Activated T-cell treated with anti-CD3 and anti-CD28 coated beads, Interleukin-2, amount 50 U/mL, for 48 hours (primary cell): ENCODE measurements at places on chromosomes 6 and 20.

- DNase-seq: no peak
These were observed 9.7 kb downstream of the RNF114 start for GRCh38 chr20:49945701-49946477.

DNA sequence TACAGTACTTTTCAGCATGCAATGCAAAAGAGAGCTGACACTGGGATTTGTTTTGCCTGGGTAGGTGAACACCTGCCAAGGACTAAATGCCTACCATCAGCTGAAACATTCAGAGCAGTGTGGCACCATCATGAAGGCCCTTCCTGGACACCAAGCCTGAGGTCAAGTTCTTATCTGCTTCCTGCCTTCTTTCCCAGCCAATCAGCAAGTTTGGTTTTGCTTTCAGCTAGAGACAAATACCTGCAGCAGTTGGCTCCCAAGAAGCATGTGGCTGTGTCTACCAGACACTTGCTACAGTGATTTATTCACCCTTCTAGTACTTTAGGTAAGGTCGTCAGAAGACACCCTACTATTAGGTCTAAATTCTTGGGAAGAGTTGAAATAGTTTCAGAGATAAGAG, 112.8 kb downstream of the TBX18 start:
- no peak for DNase-seq

GRCh38 chr6:38776515-38776914, 61.4 kb downstream of the DNAH8 start:
- no peak for DNase-seq

- DNase-seq: peak; percentile 85
These were observed 12.5 kb downstream of the PRDM1 start for GRCh38 chr6:106098383-106099234.

DNA sequence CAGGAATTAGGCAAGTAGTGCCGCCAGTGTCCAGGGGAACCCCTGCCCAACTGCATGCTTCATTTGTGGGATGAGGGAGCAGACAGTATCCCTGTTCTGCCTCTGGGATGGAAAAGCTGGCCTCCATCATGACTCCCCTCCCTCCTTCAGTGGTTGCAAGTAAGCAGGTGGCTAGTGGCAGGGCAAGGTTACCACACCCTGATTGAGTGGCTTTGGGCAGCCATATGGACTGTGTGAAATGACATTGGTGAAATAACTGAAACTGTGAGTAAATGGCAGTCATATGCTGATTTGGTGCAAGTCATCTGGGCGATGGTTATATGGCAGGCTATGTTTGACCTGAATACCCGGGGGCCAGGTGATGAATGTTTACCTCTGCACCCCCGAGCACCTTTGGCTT, 33.0 kb downstream of the HDDC2 start:
- no peak for DNase-seq

DNA sequence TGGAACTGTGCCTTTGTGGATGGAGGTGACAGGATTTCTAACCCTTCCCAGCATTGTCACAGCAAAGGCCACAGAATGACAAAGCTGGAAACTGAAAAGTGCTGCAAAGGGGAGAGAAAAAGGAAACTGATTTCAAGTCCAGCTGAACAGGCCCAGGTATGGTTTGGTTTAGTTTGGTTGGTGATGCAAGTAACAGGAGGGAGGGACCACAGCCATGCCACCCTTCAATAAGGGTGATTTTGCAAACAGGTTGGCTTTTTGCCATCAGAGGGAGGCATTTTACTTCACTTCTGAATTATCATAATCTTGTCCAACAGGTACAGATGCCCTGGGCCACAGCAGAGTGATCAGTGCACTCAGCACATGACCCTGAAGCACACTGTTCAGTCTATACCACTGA, 6.6 kb downstream of the FITM2 start:
- DNase-seq: no peak

- peak; percentile 33 for DNase-seq
These were observed 639 bp upstream of the CD24 start for GRCh38 chr6:106974999-106975737.
